ENCODE measurements at places on chromosomes 12 and 14. TPM values are rescaled to one million over a fixed set of nuclear protein-coding genes. Genes with fewer than 3 reads are reported as not detected.

Gene CCDC63
- total RNA-seq, result not detected

Gene KCNC2
- total RNA-seq, result 0.16 TPM

Gene AVPR1A
- total RNA-seq, result 0.37 TPM

Gene IFI27
- total RNA-seq, result 709 TPM

Gene ATL1
- 4.3 TPM for total RNA-seq

Gene NANOG
- 0.40 TPM for total RNA-seq

Gene SLCO1B3
- 0.93 TPM for total RNA-seq

Data from colonic mucosa (tissue), 4 donors.